ENCODE measurements at places on chromosomes 6 and 20.

DNA sequence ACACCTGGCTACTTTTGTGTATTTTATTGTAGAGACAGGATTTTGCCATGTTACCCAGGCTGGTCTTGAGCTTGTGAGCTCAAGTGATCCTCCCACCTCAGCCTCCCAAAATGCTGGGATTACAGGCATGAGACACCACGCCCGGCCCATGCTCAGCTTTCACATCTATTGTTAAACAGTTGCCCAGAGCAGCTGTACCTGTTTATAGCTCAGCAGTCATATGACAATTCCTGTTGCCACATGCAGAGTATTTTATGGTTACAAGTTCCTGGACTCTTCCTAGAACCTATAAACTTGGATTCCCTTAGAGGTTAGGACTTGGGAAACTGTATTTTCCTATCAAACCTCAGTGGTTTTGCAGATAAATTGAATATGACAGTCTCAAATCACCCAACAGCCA lies 188.3 kb upstream of the KCNG1 start:
- no peak for DNase-seq

- DNase-seq: no peak
Observed at GRCh38 chr20:33945391-33946081, 48.2 kb upstream of the RALY start.

DNA sequence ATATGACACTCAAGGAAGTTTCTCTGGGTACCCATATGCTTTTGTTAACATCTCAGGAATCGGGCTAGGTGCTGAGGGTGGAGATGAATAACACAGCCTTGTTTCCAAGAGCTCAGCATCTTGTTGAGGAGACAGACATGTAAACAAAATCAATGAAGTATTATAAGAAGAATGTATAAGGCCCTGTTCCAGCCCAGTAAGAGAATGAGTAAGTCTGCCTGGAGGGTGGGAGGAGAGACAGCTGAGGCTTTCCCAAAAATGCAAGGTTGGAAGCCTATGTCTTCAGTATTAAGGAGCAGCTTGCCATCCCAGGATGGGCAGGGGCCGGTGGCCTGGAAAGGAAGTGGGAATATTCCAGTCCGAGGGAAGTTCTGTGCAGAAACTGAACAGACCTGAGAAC lies 615.3 kb upstream of the BTBD3 start:
- no peak for DNase-seq

GRCh38 chr20:32655903-32656512 lies 17.7 kb downstream of the C20orf203 start:
- no peak for DNase-seq

- no peak for DNase-seq
Observed at GRCh38 chr6:154359161-154359574, 2.6 kb upstream of the IPCEF1 start.

- DNase-seq: no peak
Observed at GRCh38 chr6:81969011-81969410, 216.5 kb upstream of the TENT5A start.

DNA sequence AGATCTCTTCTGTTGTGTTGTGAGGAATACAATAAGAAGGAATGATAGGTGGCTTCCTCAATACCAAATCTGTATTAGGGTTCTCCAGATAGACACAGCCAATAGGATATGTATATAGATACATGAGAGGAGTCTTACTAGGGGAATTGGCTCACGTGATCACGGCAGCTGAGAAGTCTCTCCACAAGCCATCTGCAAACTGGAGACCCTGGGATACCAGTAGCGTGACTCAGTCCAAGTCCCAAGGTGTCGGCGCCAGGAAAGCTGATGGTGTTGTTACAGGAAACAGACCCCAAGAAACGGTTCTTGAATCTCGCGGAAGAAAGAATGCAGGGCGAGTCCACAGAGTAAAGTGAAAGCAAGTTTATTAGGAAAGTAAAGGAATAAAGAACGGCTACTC lies 61.4 kb downstream of the SYTL3 start:
- no peak for DNase-seq
